ENCODE measurements at places on chromosomes 2 and 18. TPM values are rescaled to one million over a fixed set of nuclear protein-coding genes. Genes with fewer than 3 reads are reported as not detected.

Gene MATN3
- total RNA-seq = 0.27 TPM

Gene DLX1
- total RNA-seq = 1.5 TPM

Gene C1GALT1C1L
- total RNA-seq = 1.8 TPM

Gene BAZ2B
- total RNA-seq = 157 TPM

Gene SCN2A
- under 0.01 TPM for total RNA-seq

Gene TMEM247
- total RNA-seq = not detected

Gene DHRS9
- 0.54 TPM for total RNA-seq

Gene NLRC4
- total RNA-seq = 0.34 TPM

Gene ZNF532
- 111 TPM for total RNA-seq

Gene MYO3B
- total RNA-seq = 7.4 TPM

Gene GRB14
- 5.4 TPM for total RNA-seq

Gene ANKRD30B
- 0.40 TPM for total RNA-seq

Gene SLC38A11
- not detected for total RNA-seq

Gene ANKRD30BL
- total RNA-seq = 0.81 TPM

Gene CTAGE1
- not detected for total RNA-seq

DNA sequence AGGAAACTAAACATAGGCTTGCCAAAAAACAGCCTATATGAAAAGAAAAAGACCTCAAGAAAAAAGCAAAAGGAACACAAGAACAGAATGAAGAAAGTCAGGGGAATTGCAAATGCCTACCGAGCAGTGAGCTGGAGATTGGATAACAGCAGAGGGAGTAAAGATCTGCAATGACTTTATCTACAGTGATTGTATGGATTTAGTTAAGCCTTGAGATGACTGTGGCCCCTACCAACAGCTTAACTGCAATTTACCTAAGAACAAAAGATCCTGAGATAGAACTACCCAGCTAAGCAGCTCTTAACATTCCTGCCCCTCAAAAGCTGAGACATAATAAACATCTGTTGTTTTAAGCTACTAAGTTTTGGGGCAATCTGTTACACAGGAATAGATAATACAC is 20.5 kb downstream of the LNPK start:
- no peak for DNase-seq

GRCh38 chr2:231111987-231112386 is 12.9 kb downstream of the HTR2B start:
- no peak for DNase-seq

DNA sequence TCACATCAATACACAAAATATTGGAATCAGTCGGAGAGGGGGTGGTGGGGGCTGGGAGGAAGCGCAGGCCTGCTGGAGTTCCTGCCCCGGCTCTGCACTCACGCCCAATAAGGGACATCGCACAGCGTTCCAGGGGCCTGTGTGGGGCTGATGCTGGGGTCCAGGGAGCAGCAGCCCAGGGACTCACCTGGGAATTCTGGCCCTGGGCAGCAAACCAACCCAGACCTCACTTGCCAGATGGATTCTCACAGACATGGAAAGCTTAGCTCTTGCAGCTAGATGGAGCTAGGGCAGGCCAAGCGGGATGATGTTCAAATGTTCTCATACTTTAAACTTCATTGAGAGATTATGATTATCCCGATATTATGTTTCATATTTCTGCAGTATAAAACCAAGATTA is 266.6 kb upstream of the TANK start:
- no peak for DNase-seq

DNA sequence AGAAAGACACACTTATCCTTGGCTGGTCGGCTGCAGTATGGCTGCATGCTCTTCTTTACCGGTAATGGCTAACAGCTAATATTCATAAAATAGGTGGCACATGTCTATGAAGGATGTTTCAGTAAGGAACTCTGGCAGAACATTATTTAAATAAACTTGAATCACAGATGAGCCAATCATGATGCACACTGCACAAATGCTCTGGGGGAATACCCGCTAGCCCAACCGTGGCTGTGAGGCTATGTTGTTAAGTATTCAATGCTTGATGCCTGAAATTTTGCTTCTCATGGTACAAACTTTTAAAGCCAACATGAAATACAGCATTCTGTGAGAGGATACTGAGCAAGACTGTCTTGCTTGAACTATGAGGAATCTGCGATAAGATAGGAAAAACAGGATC is 505.8 kb downstream of the ZEB2 start:
- no peak for DNase-seq

- peak; percentile 38 for DNase-seq
Measured at GRCh38 chr2:74379851-74380789, at the start of gene DCTN1. DCTN1 (minus strand) TSS chr2:74380311; CDS start chr2:74380037, 274 bp downstream.

- no peak for DNase-seq
Measured at GRCh38 chr2:152072011-152072410, 26.8 kb downstream of the CACNB4 start.

DNA sequence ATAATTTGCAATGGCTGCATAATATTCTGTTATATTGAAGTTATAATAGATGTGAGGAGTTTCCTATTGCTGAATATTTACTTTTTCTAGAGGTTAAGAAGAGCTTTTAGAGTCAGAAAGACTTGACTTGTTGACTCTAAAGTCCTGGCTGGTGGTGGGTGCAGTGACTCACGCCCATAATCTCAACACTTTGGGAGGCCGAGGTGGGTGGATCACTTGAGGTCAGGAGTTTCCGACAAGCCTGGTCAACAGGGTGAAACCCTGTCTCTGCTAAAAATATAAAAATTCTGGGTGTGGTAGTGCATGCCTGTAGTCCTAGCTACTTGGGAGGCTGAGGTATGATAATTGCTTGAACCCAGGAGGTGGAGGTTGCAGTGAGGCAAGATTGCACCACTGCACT is 33.9 kb upstream of the ATIC start:
- DNase-seq = no peak

- DNase-seq = no peak
Measured at GRCh38 chr2:233501198-233502076, 65.1 kb downstream of the USP40 start.

GRCh38 chr2:56034258-56034657 is 110.7 kb upstream of the EFEMP1 start:
- no peak for DNase-seq

- no peak for DNase-seq
Measured at GRCh38 chr2:186255823-186256222, 230.2 kb upstream of the ZC3H15 start.

GRCh38 chr2:203543898-203544328 is 8.8 kb upstream of the RAPH1 start:
- no peak for DNase-seq

DNA sequence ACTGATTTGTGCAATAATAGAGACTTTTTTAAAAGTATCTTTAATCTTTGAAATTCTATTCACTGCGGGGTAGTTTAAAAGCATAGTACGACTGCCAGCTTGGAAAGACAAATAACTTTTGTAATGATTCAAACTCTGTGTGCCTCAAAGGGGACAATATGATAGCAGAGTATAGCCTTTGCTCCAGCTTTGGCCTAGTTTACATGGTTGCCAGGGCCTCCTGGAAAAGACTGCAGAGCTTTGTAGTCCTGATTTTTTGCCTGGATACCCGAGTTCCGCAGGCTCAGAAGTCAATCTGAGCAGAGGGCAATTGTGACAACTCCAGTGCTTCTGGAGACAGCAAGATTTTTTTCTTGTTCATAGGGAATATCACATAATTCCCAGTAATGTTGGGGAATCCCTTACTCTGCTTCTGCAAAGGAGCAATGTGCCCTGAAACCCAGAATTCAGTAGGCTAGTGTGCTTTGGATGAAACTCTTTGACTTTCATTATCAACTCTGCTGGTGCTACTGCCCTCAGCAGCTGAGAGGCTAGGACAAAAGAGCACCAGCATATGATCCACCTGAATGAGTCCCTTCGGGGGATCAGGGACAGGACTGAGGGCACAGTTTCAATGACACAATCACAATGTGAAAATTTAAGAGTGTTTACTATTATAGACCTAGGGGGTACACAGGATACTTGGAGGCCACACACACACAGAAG is 768.1 kb downstream of the TMEM182 start:
- no peak for DNase-seq

- DNase-seq = no peak
Measured at GRCh38 chr2:165443511-165443910, 26.0 kb upstream of the CSRNP3 start.

- DNase-seq = no peak
Measured at GRCh38 chr2:96933305-96934181, 52.8 kb downstream of the FAM178B start.

- no peak for DNase-seq
Measured at GRCh38 chr2:190862571-190862991, 18.0 kb upstream of the GLS start.

DNA sequence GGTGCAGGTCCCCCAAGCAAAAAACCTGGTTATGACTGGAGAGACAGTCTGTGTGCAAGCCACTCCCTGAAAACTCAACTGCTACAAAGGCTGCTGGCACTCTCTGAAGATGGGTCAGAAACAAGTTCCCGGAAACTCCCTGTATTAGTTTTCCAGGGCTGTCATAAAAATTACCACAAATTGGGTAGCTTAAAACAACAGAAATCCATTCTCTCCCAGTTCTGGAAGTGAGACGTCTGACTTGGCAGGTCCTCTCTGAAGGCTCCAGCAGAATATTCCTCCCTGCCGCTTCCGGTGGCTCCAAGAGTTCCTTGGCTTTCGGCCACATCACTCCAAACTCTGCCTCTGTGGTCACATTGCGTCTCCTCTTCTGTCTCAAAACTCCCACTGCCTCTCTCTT is 30.1 kb upstream of the SERPINE2 start:
- DNase-seq = no peak

DNA sequence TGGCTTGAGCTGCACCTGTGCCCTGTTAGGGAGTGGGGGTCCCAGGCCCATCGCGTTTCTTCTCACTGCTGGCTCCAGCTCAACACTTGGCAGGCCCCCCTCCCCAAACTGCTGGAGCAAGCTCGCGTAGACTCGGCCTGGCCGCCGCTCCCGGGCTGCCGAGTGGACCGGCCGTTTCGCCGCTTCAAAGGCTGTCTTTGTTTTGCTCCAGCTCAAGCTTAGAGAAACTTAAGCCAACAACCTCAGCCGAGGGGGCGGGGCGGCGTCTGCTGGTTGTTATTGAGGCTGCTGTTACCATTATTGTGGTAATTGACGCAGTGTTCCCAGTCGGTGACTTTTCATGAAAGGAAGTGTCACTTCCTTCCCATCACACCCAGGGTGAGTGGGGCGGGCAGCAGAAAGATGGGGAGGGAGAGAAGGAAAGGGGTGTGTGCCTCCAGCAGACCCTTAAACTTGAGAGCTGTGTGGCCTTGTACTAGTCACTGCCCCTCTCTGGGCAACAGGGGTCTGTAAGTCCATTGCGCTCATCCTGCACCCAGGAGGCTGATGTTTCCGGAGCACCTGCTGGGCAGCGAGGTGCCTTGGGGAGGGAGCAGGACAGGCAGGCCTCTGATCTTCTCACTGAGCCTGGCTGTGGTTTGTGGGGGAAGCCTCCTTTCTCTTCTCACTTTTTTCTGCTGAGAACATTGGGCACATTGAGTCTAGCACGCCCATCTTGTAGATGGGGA is 2.1 kb downstream of the ARID5A start:
- peak; percentile 77 for DNase-seq

DNA sequence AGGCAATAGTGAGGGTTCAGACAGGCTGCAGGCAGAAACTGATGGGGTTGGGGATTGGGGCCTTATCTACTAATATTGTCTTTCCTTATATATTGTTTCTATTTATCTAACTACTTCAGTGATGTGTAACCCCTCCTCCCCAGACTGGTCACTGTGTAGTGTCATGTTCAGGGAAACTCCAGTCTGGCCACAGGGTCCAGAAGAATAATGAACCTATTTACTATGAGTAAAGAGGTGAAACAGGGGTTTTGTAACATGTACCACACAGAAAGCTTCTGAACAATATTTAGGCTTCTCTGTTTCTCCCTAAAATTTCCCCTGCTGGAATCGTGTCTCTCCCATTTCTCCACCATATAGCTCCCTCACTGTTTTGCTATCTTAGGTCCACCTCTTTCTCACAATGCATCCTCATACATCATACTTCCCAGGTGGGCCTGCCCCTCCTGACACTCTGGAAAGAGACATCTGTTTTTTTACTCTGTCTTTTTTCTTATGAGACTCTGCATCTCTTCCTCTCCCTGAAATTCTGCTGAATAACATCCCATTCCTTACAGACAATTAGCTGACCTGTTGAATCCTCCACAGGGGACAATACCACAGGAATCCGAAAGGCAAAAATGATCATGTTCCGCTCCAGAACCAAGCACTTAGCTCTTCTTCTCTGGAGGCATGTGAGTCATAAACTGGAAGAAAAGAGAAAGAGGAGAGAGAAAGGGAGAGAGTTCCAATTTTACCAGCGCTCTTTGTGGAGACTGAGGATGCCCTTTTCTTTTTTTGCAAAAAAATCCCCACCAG is 154.8 kb downstream of the ZEB2 start:
- no peak for DNase-seq

- DNase-seq = peak; percentile 99
Measured at GRCh38 chr2:234989183-234989701, 37.4 kb downstream of the SH3BP4 start.

- peak; percentile 22 for DNase-seq
Measured at GRCh38 chr2:120436885-120437603, 91.1 kb downstream of the INHBB start.

GRCh38 chr2:10919771-10920621 is 8.3 kb downstream of the KCNF1 start:
- no peak for DNase-seq

GRCh38 chr2:208074610-208075356 is 49.5 kb upstream of the PLEKHM3 start:
- peak; percentile 44 for DNase-seq

- DNase-seq = peak; percentile 12
Measured at GRCh38 chr2:39243469-39244123, at the start of gene CDKL4. CDKL4 (minus strand) TSS chr2:39243970.

DNA sequence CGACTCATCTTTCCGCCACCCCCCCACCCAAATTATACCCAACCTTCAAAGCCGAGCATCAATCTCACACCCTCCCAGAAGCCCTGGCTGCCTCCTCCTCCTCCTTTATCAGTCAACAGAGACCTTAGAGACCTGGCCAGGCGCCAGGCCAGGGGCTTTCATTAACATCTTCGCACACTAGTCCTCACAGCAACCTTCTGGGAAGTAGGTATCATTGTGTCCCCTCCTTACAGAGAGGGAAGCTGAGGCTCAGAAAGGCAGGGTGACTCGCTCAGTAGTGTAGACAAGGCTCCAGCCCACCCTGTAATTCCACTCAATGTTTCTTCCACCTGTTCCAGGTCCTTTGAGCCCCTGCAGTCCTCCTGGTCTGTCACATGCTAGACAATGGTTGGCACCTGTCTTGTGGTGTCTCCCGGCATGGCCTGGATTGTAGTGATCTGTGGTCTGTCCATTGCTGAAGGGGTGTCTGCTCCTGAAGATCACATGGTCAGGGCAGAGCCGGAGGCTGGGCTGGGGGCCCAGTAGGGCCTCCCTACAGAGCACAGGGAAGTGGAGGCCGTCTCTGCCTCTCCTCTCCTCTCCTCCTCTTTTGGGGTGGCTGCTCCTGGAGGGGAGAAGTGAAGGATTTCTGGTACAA is 36.0 kb downstream of the KLHL29 start:
- DNase-seq = no peak

GRCh38 chr18:33761363-33761762 is 183.3 kb downstream of the ASXL3 start:
- peak; percentile 39 for DNase-seq

- DNase-seq = no peak
Measured at GRCh38 chr2:226831266-226831665, 4.6 kb upstream of the RHBDD1 start.
